ENCODE measurements at places on chromosomes 1 and 21. TPM values are rescaled to one million over a fixed set of nuclear protein-coding genes. Genes with fewer than 3 reads are reported as not detected.

DNA sequence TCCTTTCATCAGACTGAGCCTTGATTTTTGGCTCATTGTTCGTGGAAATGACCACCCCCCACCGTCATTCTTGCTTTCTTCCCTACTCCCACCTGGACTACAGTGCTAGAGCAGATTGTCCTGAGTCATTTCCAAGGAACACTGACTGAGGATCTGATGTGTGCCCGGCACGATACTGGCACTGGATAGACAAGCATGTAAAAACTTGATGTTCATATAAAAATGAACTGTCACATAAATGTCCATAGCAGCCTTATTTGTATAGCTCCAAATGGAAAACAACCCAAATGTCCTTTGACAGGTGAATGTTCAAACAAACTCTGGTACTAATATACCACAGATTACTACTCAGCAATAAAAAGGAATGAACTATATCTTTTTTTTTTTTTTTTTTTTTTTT is 18.6 kb upstream of the SLC45A3 start:
- no peak for DNase-seq

GRCh38 chr1:180917306-180918065 is 4.8 kb downstream of the KIAA1614 start:
- no peak for DNase-seq

DNA sequence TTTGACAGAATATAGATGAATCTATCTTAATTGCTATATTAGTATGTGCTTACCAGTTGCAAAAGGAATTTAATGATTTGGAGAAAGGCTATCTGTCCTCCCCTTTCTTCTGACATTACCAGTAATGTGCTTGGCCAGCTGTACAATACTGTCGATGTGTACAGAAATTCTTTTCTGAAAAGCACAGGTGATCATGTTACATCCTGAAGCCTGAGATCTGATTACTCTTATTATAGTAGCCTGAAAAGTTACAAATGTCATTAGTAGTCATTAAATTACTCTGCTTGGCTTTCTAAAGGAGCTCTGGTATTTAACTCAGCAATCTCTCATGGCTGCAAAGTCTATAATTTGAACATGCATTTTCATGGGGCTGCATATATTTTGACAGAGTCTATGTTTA is 209.8 kb downstream of the PTPRC start:
- no peak for DNase-seq

DNA sequence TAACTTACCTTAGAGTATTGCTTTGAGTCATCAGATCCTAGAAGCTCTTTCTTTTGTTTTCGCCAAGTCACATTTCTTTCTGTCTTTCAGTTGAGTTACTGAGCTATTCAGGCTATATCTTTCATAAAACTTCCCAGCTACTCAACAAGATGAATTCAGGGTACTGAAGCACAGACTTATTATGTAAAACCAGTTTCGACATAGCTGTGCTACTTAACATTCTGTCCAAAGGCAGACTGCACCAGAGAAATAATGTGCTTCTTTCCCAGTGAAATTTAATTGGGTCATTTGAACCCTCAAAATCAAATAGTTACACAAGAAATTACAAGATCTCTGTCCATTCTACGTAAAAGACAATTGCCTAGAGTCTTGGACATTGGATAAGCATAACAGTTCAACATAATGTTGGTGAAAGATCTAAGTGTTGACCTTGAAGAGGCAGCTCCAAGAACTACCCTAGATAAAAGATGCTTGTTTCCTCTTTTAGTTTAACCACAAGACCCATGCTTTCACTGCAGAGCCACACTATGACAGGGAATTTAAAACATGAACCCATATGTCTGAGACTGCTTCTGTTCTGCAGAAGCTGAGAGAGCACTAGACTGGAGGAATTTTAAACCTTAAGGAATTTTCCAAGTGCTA is 163.2 kb downstream of the LRRC40 start:
- no peak for DNase-seq

The S1PR1 gene
- total RNA-seq, result 58.5 TPM

The NDUFS5 gene
- total RNA-seq, result 776 TPM

All from Right ventricle myocardium inferior (tissue), 1 donor.